ENCODE measurements at places on chromosomes 6 and 20.
A peak's percentile ranks its signal among the peaks of the same experiment; 100 is the strongest.

DNA sequence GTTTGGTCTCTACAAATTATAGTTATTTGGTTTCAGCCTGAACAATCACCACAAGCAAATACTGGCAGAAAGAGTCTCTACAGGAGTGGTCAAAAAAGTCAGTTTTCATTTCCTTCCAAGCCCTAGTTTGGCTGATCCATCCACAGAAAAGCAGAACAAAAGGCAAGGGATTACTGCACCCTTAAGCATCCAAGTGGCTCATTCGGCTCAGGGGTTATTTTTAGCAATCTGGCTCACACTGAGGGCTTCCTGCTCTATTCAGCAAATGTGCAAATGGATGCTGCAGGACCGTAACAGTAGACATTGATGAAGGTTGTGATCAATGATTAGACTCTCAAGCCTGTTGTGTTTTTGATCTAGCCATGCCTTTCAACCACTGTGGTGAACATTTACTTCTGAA, 62.2 kb upstream of the FABP7 start:
- DNase-seq: no peak

DNA sequence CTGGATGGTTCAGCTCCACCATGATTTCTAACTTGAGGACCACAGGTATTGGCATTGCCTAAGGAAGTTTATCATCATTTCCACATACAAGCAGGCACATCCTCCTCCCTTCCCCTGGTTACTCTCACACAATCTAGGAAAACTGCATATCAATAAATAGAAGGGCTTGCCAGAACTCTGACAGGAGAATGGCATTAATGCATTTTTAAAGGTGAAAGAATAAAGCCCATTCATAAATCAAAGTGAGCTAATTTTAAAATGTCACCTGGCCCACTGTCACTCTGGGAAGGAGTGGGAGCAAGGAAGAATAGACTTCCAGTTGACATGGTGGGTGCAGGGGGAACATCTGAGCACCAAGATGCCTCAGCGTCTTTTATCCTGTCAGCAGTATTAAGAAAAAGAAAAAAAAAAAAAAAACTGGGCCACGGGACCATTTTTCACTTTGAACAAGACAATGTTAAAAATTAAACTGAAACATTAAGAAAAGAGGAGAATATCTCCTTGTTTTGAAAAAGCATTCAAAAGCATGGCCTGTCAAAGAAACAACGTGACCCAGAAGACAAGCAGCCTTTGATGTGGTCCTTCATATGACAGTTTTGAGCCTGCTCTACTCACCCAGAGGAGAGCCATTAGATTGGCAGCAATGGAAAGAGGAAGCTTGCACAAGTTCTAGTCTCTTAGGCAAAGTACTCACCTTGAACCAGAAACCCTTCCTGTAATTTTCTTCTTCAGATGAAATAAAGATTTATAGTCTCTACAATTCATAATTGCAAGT, 39.3 kb upstream of the SMLR1 start:
- DNase-seq: no peak

- DNase-seq: no peak
These were observed 185.1 kb upstream of the SULF2 start for GRCh38 chr20:47970282-47970903.

GRCh38 chr20:43914311-43915210, at the start of gene TOX2:
TSS of gene TOX2 (plus strand) at chr20:43914852. CDS start at chr20:43914892, 40 bp downstream.
- peak; percentile 48 for DNase-seq

- no peak for DNase-seq
These were observed 61.3 kb upstream of the PMEPA1 start for GRCh38 chr20:57770852-57771720.

- no peak for DNase-seq
These were observed 89.3 kb downstream of the HAO1 start for GRCh38 chr20:7850775-7851490.

DNA sequence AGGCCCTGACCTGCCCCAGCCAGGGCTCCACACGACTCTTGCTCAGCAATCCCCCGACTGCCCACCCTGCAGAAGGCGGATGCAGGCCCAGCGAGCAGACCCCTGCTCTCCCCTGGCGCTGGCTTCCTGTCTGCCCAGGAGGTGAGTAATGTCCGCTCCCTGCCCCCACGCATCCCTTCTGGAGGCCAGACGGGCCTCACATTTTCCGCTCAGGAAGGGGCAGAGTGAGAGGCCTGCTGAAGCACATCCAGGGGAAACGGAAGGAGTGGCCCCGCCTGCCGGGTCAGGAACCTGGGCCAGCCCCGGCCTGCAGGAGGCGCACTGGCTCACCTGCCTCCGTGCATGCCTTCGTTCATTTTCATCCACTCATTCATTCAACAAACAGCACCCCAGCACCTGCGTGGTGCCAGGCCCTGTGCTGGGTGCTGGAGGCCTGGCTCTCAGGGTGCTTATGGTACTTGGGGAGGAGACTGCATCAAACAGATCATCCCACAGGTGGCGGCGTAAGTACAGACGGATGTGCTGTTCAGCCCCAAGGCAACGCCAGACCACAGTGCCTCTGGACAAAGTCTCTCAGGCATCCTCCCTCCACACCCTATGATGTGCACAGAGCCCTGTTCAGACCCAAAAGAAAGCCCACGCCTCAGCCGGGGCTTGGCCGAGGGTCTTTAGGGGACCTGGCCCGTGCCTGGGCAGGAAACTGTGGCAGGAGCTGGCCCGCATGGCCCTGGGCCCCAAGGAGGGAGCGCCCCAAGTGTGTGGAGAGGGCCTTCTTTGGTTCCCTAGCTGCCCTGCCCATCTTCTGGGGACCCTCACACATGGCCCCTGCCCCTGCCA, 112.1 kb downstream of the ASXL1 start:
- DNase-seq: peak; percentile 8

DNA sequence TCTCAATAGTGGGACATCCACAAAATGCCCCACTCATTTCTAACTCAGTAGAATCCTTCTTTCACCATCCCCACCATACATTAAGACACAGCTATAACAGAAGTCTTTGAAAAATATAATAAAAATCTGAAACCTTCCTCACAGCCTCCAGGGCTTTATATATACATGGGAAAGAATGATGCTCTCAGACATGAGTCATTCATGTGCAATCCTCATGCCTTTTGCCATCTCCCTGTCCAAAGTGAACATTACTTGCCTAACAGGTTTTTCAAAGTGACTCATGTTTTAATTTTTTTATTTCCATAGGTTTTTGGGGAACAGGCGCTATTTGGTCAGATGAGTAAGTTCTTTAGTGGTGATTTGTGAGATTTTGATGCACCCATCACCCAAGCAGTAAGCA, 162.7 kb downstream of the RALGAPA2 start:
- DNase-seq: no peak
